ENCODE measurements at places on chromosomes 1 and 21.

DNA sequence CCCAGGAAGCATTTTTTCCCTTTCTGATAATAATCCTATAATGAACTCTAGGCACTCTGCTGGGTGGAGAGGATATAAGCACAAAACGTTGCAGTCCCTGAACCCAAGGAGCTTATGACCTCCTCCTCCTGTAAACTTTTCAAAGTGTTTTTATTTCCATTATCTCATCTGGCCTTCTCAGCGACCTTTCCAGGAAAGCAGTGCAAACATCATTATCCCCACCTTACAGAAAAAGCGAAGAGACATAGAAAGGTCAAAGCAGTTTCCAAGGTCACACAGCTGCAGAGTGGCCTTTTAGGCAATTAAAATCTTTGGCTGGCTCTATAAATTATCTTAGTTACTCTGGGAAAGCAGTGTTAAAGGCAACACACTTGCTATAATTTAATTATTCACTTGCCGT lies 63.8 kb downstream of the OLFML3 start:
- DNase-seq = no peak

DNA sequence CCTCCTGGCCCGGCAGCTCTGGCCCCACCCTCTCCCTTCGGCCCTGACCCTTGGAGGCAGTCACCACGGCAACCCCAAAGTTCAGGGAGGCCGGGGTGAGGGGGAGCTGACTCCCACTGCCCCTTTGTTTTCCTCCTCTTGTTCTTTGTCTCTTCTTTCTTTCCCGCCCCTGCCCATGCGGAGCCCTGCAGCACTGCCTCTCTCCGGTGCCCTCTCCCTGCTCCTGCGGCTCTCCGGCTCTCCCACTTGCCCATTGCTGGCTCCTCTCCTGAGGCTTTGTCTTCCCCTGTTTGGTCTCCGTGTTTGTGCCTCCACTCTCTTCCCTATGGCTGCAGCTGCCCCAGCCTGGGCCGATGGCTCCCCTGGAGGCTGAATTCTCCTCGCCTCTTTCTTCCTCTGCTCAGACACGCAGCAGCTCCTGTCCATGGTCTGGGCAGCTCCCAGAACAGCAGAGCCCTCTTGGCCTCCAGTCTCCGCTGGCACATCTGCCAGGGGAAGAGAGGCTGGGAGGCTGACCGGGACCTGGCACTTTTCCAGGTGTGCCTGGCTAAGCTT lies 5.8 kb downstream of the CELSR2 start:
- DNase-seq = no peak

- peak; percentile 99 for DNase-seq
These were observed 98.1 kb downstream of the ADSS2 start for GRCh38 chr1:244353551-244354091.

GRCh38 chr1:26050248-26050640 lies 4.3 kb upstream of the SLC30A2 start:
- DNase-seq = no peak

DNA sequence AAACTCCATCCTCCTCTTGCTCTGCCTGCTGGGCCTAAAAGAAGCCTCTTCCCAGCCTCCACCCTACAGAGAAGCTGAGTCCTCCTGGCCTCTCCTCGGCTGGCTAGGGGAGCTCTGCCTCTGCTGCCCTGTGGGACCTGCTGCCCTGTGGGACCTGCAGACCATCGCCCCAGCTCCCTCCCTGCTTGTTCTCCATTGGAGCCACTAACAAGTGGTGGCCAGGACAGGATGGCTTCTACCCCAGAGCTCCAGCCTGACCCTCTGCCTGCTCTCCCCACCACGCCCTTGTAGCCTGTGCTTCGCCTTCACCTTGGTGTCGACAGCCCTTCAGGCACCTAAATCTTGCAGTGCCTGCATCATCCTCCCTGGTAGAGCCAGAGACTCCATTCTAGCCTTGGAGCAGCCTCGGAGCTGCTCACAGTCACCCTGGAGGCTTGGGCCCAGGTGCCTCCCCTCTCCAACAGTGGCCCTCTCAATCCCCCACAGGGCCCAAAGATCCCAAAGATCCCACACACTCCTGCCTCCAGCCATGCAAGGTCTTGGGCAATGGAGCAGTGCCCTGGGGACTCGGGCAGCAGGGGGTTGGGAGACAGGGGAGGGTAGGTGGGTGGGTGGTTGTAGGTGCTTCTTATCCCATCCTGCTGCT lies 3.0 kb downstream of the EPS8L3 start:
- no peak for DNase-seq

DNA sequence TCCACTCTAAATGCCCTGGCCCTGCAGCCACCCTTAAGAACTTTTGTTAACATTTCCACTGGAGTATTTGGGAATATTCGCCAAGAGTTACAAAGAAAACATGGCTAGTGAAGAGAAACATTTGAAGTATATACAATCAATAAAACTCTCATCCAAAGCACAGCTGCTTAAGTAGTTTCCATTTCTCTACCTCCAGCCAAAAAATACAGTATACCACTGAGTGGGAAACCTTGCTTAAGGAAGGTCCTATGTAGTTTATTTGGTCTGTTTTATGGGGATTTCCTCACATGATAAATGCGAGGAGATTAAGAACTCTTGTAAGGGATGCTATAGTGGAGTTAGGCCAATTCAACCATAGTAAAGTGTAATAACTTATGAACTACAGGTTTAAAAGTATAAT lies 382.5 kb downstream of the NEGR1 start:
- no peak for DNase-seq

- DNase-seq = no peak
These were observed 83.5 kb downstream of the ATP5PO start for GRCh38 chr21:33831962-33832659.

DNA sequence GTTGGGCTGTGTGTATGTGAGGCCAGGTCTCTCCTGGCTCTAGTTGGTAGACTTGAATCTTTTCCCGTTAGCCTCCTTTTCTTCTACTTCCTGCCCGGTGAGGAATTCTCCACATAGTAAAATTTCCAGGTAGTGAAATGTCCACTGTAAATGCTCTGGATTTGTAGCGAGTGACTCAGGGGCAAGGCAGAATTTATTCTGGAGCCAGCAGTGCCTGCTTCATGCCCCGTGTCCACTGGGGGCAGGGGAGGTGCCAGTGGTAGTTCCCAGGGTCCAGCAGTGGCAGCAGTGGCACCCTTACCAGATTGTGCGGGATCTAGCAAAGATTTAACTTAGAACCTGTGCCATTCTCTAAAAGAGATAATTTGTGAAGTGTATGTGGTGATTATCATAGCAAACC lies 74.5 kb upstream of the USP24 start:
- DNase-seq = no peak

DNA sequence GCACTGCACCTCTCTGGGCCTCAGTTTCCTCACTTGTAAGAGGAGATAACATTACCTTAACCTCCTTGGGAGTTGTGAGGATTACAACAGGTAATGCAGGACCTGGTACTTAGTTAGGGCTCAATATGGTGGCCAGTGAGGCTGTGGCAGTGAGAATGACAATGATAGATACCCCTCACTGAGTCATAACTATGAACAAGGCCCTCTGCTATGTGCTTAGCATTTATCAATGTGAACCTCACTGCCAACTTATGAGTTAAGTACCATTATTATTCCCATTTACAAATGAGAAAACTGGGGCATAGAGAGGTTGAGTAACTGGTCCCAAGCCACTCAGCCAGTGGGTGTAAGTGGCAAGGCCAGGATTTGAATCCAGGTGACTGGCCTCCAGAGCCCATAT lies 64.4 kb downstream of the HMGB4 start:
- DNase-seq = no peak

DNA sequence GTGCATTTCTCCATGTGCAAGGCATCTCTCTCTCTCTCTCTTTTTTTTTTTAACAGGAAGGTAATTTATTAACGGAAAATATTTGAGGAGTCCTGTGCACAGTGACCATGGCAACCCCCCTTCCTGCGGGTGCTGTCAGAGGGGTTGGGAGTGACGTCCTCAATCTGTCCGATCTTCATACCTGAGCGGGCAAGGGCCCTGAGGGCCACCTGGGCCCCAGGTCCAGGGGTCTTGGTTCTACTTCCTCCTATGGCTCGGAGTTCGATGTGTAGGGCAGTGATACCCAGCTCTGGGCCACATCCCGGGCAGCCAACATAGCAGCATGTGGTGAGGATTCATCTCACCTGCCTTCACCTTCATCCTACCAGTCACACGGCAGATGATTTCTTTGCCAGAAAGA lies 11.0 kb downstream of the MAPKAPK2 start:
- no peak for DNase-seq

DNA sequence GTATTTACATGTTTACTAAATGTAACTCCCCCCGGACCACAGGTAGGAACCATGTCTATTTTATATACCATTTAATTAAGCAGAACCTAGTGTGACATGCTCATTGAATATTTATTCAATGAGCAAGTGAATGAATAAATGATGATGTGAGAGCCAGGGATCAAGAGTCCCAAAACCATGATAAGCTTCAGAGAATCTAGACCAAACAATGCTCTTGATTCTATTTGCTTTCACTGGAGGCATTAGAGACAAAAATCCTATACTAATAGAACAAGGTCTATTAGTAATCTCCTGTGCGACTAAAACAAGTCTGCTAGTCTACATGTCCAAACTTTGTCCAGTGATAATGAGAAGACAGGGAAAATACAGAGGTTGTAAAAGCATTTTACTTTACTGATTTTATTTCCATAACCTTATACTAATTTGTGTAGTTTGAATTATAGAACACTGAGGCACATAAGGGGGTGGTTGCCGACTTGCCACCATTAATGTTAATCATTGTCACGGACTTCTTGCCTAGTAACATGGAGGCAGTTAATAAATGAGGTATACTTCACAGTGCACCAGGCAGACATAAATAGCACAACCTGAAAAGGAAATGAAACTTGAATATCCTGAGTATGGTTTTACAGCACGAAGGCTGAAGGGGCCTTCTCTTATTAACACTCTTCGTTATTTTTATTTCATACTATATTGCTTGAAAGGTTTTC lies 69.8 kb downstream of the TBX15 start:
- DNase-seq = no peak

DNA sequence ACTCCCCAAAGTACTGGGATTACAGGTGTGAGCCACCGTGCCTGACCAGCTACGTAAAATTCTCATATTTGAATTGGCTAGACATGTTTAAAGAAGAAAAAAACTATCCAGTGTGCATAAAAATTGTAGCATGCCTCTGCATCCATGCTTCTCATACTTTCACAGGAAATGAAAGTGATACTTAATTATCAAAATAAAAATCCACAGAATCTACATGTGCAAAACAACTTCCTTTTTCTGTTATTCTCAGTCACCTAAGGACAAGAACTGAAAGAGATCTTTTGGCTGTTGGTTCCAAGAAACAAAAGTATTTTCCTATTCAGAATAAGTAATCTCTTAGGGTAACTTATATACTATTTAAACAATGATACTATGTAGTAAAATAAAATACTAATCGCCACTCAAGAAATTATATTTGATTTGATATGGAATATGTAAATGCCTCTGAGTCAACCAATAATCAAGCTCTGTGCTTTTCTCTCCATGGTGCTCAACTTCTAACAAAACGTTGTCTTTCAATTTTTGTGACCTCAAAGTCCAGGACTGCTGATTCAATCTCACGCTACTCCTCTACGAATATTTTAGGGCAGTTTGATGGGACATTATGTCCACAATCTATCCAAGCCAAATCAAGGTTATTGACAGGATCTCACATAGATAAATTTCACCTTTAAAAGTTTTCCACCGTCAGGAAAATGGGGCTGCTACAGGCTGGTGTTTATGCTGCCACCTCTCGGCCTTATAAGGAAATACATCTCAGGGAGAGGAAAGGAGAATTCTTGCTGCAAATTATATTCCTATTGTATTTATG lies 102.7 kb downstream of the ZNF281 start:
- DNase-seq = no peak

GRCh38 chr21:42030311-42030710 lies 20.2 kb upstream of the ZBTB21 start:
- no peak for DNase-seq

DNA sequence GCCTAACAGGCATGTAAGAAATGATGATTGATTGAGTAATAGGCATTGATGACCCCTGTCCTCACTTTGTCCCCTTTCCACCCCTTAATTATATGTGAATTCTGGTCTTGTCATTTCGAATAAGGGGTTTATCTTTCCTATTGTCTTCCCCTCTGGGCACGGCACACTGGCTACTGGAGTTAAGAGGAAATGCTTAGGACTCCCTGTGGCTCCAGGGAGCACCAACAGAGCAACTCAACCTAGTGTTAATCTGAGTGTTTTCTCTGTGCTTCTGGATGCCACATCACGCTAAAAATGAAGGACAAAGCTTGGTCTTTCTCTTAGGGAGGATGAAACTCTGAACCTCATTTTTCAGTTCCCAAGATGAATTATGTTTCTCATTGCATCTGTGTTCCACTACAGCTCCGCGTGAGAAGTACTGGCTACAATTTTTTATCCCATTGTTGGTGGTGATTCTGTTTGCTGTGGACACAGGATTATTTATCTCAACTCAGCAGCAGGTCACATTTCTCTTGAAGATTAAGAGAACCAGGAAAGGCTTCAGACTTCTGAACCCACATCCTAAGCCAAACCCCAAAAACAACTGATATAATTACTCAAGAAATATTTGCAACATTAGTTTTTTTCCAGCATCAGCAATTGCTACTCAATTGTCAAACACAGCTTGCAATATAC lies 5.3 kb downstream of the FCER1A start:
- DNase-seq = no peak

DNA sequence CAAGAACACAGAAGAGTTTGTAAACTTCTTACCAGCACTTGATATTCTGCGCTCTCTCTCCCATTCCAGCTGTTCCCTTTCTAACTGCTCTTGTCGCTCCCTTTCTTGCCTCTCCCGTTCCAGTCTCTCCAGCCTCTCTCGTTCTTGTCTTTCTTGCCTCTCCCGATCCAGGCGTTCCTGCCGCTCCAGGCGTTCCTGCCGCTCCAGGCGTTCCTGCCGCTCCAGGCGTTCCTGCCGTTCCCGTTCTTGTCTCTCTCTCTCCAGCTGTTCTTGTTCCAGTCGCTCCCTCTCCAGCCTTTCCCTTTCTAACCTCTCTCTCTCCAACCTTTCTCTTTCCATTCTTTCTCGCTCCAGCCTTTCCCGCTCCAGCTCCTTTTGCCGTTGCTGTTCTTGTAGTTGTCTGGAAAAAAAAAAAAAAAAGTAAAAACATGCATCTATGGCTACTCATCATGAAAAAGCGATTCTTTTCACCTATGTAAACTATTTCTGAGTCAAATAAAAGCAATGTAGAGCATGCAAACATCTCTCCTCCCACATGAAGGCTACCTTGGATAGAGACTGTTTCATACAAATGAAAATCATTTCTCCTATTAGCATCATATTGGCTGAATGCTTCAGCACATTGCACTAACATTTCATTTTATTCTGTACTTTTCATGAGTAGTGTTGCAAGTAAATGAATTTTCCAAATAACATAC lies 91.5 kb upstream of the LBR start:
- no peak for DNase-seq

DNA sequence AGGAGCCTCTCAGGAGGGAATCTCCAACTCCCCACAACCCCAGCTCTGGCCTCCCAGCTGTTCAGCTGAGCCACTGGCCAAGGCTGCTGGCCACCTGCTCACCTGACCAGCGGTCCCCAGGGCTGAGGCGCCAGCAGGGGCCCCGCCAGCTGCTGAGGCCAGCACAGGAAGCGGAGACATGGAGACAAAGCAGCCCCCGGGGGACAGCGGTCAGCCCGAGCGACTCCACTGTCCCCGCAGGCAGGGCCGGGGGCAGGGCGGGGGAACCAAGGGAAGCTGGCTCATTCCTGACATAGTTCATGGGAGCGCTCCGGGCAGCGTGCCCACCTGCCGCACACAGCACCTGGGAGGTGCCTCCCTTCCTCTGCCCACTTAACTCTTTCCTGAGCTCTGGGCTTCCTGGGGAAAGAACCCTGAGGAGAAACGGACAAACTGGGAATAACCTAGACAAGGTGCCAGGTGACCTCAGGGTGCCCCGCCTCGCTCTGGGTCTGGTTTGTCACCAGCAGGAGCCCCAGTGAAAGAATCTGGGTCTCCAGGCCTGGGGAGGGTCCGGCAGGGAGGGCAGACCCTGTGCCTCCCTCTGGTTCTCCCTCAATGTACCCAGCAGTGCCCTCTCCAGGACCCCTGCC lies 10.7 kb downstream of the EPHA2 start:
- DNase-seq = no peak

Data from stromal cell of bone marrow (primary cell).